ENCODE measurements at places on chromosomes 5 and 9.

DNA sequence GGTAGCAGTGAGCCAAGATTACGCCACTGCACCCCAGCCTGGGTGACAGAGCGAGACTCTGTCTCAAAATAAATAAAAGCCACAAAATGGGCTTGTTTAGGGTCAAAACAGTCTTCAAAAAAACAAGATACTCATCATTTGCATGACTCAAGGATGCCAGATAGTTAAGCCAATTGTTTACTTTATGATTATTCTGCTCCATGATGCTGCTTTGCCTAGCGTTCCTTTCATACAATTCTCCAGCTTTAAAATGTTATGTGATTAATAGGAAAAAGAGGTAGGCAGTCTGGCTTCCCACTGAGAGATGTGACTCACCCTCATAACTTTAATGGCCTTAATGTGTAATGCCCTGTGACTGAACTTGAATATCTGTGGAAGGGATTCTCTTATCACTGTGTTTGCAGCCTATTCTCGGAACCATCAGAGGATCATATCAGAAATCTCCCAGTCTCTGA lies 364.6 kb upstream of the TRPC7 start:
- DNase-seq: peak; percentile 79

- DNase-seq: no peak
These were observed 291.5 kb downstream of the SEC61B start for GRCh38 chr9:99513441-99514112.

- no peak for DNase-seq
These were observed 480.2 kb upstream of the KLF4 start for GRCh38 chr9:107969727-107970126.

DNA sequence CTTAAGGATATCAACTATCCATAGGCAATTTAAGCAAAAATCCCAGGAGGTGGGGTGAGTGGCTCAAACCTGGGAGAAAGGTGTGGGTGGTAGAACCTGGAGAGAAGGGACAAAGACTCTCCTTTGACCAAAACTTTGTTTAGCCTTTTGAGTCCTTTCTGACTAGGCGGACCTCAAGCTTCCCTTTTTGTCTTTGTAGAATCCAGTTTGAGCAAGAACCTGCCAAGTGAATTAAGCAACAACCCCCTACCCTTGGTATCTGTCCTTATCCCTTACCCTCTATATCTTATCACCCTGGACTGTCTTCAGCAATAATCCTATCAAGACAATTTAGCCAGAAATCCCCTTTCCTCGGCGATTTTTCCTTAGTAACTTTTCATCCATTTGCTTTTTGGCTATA lies 53.5 kb upstream of the SLC28A3 start:
- DNase-seq: no peak

DNA sequence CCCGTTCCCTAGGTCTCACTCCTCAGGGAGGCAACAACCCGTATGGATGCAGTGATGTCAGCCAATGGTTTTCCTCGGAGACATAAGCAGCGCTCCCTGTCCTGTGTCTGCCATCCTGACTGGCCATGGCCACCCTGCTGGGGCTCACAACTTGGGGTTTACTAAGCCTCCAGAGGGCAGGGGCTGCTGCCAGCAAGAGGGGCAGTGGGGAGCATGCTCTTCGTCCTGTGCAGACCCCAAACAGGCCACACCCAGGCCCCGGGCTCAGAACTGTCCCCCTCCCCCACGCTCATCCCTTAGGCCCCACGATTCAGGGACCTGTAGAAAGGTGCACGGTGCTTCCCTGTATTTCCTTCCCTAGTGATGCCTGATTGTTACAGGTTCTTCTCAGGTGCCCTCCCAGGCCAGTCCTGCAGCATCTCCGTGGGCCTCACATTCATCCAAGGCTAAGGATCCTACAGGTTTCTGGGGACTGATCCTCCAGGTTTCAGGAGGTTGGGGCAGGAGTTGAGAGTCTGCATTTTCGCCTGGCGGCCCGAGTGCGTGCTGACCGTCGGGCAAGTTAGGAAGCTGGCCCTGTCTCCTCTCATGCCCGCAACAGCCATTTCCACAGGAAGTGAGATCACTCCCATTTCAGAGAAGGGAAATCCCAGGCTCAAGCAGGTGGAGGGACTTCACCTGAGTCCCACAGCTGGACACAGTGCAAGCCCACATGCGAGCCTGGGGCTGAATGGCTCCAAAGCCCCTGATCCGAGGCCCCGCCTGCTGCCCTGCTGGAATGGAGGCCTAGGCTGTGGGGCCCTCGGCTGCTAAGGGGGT lies 217.6 kb downstream of the ROR2 start:
- DNase-seq: no peak

DNA sequence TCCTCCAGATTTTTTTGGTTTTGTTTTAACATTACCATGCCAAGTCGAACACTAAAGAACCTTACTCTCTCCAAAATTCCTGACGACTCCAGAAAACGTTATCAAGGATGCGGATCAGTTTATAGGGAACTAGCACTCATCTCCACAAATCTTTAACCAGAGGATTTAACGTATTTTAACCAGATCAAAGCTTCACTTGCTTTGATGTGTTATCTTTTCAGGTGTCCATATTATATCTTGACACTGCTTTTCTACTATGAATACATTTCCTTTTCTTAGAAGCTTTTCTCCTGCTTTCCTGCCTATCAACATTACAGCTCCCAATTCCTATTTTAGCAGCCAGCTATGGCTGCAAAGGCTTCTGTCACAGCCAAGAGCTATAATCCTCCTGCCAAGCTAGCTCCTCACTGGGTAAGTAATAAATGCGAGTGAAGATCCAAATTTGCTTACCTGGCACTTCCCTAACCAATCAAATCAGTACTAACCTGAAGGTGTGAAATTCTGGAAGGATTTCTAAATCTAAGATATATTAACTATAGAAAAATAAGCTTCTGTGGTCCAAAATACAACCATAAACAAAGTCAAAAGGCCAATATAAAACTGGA lies 60.2 kb downstream of the CDC14B start:
- no peak for DNase-seq

- DNase-seq: no peak
These were observed 320.4 kb upstream of the CCNH start for GRCh38 chr5:87732875-87733768.

- no peak for DNase-seq
These were observed 8.7 kb downstream of the ACSL6 start for GRCh38 chr5:132002757-132003156.

- no peak for DNase-seq
These were observed 2.9 kb upstream of the CSF2 start for GRCh38 chr5:132070460-132071337.

GRCh38 chr5:171315925-171316257 lies 6.8 kb downstream of the TLX3 start:
- DNase-seq: no peak

GRCh38 chr9:32644698-32645097 lies 9.2 kb upstream of the TAF1L start:
- peak; percentile 87 for DNase-seq

- no peak for DNase-seq
These were observed 52.4 kb downstream of the USP20 start for GRCh38 chr9:129887334-129888292.

GRCh38 chr5:145960848-145961600 lies 24.6 kb downstream of the SH3RF2 start:
- DNase-seq: no peak

- no peak for DNase-seq
These were observed 110.4 kb upstream of the SEMA6A start for GRCh38 chr5:116685069-116685468.

GRCh38 chr5:2031581-2031980 lies 148.9 kb upstream of the IRX4 start:
- DNase-seq: no peak

GRCh38 chr5:115097236-115097635 lies 72.5 kb downstream of the TRIM36 start:
- DNase-seq: no peak

- no peak for DNase-seq
These were observed 410.7 kb downstream of the DNAH5 start for GRCh38 chr5:13533833-13534232.

GRCh38 chr9:71928376-71928775 lies 16.9 kb downstream of the C9orf85 start:
- no peak for DNase-seq

GRCh38 chr9:69936427-69936826 lies 107.2 kb upstream of the MAMDC2 start:
- no peak for DNase-seq

DNA sequence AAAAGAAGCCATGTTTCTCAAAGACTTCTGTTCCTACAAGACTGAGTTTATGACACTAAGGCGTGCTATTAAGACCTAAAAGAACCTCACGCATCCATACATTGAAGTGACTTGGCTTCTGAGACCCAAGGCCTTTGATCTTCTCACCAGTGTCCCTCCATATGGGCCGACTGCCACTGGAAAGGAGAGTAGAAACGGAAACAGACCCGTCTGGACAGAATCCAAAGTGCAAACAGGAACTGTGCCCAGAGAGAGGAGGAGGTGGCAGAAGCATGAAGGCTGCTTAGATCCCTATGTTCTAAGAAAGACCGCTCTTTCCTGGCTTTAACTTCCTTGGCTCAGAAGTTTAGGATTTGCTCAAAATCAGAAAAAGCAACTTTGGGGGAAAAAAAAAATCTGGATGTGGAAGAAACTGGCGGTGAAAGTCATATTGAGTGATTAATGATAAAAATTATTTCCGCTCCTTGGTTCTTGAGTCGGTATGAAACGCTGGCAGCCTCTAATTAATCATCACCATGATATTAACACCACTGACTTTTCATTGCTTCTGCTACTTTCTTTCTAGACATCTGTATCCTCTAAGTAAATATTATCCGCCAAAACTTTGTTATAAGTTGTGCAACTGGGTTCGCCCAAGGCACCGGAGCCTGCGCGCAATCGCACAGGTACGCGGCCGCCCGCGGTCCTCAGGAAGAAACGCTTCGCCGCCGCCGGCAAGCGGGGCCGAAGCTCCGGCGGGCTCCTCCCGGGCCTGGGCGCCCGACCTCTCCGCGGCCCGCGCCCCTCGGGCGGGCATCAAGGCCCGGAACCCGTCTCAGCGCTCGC lies 726 bp downstream of the DAP start:
- DNase-seq: no peak
